ENCODE measurements at places on chromosomes 16 and 17.

DNA sequence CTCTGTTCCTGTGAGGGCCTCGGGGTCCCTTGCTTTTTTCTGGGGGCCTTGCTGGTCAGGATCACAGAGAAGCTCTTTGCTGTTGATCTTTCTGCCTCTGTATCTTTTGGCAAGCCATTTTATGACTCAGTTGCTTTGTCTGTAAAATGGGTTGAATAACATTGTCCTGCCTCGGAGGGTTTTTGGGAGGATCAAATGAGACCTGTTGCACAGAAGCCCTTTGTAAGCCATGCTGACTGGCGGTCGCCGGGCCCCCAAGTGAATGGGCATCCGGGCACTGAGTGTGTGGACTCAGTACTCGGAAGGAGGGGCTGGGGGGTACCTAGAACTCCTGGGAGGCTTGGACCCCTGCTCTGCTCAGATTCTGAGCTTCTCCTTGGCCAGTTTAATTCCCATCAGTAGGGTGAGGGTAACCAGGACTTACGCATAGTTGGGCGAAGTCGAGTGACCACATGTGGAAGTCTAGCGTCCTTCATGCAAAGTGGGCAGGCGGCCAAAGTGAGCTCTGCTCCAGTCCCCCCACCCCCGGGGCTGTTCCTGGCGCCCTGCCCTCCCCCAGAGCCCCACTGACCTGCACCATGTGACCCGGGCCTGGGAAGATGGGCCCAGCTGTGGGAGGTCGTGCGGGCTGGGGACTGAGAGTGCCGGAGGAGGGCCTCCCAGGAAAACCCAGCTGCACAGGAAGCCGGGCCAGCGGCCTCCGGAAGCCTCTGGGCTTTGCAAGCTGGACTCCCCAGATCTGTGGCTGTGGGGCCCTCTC, 284.0 kb downstream of the SEC14L1 start:
- no peak for DNase-seq

GRCh38 chr17:59746849-59747445, 39.5 kb downstream of the VMP1 start:
- no peak for DNase-seq

DNA sequence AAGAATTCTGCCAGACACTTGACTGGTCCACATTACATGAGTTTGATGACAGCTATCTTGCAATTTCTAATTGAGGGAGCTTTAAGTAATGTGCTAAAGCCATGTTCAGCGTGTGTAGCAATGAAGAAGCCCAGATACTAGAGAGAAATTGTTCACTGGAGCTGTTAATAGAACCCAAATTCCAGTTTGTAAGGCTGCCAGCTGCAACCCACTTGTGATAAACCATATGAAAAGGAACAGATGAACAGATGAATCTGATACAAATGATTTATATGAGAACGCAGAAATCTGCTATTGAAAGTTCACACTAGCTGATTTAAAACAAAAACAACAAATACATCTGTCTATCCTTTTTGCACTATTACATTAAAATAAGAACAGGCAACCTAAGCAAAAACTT, 6.2 kb downstream of the NACA2 start:
- no peak for DNase-seq

GRCh38 chr16:79186196-79186595, 414.3 kb downstream of the MAF start:
- no peak for DNase-seq

- peak; percentile 4 for DNase-seq
Measured at GRCh38 chr16:73058616-73059409, 10.9 kb upstream of the ZFHX3 start.

- no peak for DNase-seq
Measured at GRCh38 chr16:51359141-51359955, 208.3 kb upstream of the SALL1 start.

- no peak for DNase-seq
Measured at GRCh38 chr17:45751466-45751865, 32.7 kb upstream of the CRHR1 start.

- DNase-seq, result no peak
Measured at GRCh38 chr17:63338272-63338671, 107.8 kb downstream of the CYB561 start.

All from activated naive CD4-positive, alpha-beta T cell treated with Interleukin-2 at 50 U/mL for 16 hours (primary cell).